Naive thymus-derived CD4-positive, alpha-beta T cell (primary cell): ENCODE measurements at places on chromosomes 7 and 10. TPM values are rescaled to one million over a fixed set of nuclear protein-coding genes. Genes with fewer than 3 reads are reported as not detected.

GRCh38 chr7:1901431-1902210, 231.5 kb downstream of the ELFN1 start:
- no peaks in the 10 kb centered on the region for H3K4me1 ChIP-seq
- H3K27me3 ChIP-seq, result no peaks in the 10 kb centered on the region
- no peak overlapping the region for H3K4me3 ChIP-seq
- peaks cover 53% of the 10 kb centered on the region for H3K36me3 ChIP-seq

Gene MSS51
- 3.7 TPM for total RNA-seq

DNA sequence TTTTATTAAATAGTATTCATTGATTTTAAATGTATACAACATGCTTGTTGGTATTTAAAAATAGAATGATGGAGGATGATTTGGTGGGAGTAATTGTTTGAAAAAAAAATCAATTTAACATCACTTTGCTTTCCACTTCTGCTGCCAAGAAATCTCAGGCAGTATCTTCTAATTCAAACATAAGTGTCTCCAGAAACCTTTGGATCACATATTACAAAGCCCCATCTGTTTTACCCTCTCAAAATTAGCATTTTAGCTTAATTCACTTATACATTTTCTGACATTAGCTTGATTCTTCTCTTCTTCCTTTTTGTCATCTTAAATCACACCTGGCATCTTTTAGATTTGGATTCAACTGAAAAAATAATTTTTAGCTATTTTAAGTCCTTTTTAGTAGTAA, 72.9 kb upstream of the KMT2C start:
- H3K27me3 ChIP-seq, result no peaks in the 10 kb centered on the region
- no peak overlapping the region for H3K4me3 ChIP-seq
- no peak for DNase-seq
- no peaks in the 10 kb centered on the region for H3K4me1 ChIP-seq

GRCh38 chr10:7526017-7526400, 115.2 kb upstream of the SFMBT2 start:
- H3K27ac ChIP-seq, result no peak overlapping the region
- H3K4me3 ChIP-seq, result no peak overlapping the region
- H3K27me3 ChIP-seq, result peaks cover 5% of the 10 kb centered on the region
- no peaks in the 10 kb centered on the region for H3K36me3 ChIP-seq
